ENCODE measurements at places on chromosomes 3 and 15.
A peak's percentile ranks its signal among the peaks of the same experiment; 100 is the strongest.

GRCh38 chr3:184741259-184741556 lies 29.3 kb upstream of the MAGEF1 start:
- no peak for DNase-seq

GRCh38 chr3:113065336-113065735 lies 74.6 kb downstream of the GTPBP8 start:
- DNase-seq = no peak

- DNase-seq = no peak
Measured at GRCh38 chr3:126349611-126350501, 7.4 kb downstream of the KLF15 start.

GRCh38 chr3:128472449-128473179 lies 5.9 kb upstream of the DNAJB8 start:
- no peak for DNase-seq

GRCh38 chr3:99699841-99700240 lies 61.4 kb downstream of the COL8A1 start:
- no peak for DNase-seq

DNA sequence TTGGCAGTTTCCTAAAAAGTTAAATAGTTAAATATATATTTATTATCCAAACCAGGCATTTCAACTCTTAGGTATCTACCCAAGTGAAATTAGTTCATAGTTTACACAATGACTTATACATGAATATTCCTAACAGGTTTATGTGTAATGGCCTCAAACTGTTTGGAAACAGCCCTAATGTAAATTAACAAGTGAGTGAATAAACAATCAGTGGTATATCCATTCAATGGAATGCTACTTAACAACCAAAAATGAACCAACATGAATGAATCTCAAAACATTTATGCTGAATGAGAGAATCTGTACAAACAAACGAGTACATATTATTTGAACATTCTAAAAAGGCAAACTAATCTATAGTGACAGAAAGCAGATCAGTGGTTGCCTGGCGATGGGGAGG lies 33.5 kb downstream of the PRTG start:
- no peak for DNase-seq

- no peak for DNase-seq
Measured at GRCh38 chr3:37813403-37813802, 48.3 kb upstream of the CTDSPL start.

DNA sequence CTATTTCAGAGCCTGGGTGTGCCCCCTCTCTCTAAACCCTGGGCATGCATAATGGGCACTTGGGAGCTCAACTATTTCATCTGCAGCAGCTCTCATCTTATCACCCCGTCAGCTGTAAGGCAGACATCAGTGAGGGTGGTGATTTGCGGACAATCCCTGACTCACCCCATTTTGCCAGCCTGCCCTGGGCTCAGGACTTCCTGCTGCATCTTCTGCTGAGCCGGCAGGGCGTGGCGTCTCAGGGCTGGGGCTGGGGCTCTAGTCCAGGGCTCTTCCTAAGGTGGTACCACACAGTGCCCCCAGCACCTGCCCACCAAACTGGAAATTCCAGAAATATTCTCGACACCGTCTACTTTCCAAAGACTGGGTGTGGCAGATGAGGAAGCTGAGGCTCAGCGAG lies 925 bp upstream of the PSTPIP1 start:
- peak; percentile 25 for DNase-seq

- DNase-seq = no peak
Measured at GRCh38 chr3:188062216-188062615, 91.7 kb upstream of the LPP start.

- DNase-seq = no peak
Measured at GRCh38 chr3:47404955-47405790, 24.4 kb downstream of the PTPN23 start.

DNA sequence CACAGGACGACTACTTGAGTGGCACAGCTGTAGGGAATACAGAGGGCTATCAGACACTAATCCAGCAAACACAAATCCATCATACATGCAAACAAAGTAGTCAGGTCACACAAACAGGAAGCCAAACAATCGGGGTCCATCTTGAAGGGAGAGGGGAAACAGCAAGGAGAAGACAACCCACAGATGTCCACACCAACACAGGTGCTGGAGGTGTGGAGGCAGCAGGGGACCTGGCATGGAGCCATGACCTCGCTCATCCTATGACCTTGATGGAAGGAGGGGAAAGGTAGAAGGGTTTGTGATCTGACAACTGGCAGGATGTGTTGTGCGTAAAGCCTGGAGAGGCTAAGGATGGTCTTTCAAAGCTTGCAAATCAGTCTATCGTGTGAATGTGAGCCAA lies 39.9 kb upstream of the SKOR1 start:
- no peak for DNase-seq

DNA sequence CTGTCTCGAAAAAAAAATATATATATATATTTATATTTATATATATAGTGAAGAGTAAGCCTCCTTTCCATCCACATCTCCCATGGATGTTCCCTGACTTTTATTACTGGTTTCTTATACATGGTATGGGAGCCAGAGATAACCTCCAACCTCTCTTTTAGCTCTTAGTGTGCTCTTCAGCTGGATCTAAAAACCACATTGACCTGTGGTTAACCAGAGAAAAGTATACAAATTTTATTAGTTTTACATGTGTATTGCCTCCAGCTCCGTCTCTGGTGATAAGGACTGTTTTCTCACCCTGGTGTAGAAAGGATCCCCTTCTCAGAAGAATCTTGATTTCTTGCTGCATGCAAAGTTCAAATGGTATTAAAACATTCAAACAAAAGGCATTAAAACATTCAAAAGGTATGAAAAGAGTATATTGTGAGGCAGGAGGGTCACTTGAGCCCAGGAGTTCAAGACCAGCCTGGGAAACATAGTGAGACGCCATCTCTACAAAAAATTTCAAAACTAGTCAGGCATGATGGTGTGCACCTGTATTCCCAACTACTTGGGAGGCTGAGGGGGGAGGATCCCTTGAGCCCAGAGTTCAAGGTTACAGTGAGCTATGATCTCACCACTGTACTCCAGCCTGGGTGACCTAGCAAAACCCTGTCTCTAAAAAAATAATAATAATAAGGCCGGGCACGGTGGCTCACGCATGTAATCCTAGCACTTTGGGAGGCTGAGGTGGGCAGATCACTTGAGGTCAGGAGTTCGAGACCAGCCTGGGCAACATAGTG lies 13.5 kb upstream of the TTBK2 start:
- DNase-seq = no peak

All from stimulated activated CD4-positive, alpha-beta T cell treated with anti-CD3 and anti-CD28 coated beads, Interleukin-1b, Interleukin-23, amount 100 ng/mL, for 1 hour (primary cell).